Body of pancreas (tissue), 4 donors: ENCODE measurements at places on chromosomes 1 and 21. TPM values are rescaled to one million over a fixed set of nuclear protein-coding genes. Genes with fewer than 3 reads are reported as not detected.

DNA sequence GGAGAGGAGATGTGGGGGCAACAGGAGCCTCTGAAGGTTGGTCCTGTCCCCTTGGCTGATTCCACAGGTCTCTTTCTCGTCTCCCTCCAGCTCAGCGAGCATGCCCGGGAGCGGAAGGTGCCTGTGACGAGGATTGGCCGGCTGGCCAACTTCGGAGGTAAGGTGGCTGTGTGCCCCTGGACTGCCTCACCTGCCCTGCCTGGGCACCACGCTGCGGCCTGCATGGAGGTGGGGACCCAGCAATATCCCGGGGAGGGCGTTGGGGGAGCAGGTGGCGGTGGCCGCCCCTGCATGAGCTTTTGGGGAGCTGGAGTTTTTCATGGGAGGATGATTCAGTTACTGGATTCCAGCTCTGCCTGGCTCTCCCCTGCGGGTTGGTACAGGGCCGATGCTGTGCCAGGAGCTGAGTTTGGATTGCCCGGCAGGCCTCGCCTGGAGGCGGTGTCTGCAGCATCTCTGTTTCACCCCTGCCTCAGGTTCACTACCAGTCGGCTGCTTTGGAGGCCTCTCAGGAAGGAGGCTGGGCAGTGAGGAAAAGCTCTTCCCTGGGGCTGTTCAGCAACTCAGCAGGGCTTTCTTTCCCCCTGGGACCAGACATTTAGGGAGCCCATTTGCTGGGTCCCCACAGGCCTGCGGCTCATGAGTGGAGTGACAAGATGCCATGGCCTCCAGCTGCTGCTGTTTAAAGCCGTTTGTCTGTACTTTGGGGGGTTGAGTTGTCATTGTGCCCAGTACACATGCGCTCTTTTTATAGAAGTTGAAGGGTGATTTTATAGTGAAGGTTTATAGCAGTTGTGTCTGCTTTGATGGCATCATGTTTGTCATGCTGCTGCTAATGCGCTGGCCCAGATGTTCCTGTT lies 25.7 kb downstream of the COQ8A start:
- DNase-seq, result no peak

GRCh38 chr1:204834752-204835151 lies 35.9 kb upstream of the NFASC start:
- no peak for DNase-seq

U2AF1 gene
- 40.9 TPM for total RNA-seq

DNA sequence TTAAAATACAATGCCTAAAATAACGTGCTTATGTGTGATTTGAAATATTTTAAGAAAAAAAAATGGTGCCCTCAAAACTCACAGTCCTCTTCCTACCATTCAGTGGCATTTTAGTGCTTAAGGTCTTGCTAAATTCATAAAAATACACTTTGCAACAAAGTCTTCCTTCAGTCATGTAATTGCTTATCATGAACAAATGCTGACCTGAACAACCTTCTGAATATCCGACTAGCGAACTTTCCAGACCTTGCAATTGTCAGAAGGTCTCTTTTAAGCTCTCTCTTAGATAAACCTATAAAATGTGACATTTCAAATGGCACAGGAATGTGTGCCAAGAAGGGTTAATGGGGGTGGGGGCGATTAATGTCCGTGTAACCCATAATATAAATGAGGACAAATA lies 858 bp downstream of the BRINP3 start:
- no peak for DNase-seq

DNA sequence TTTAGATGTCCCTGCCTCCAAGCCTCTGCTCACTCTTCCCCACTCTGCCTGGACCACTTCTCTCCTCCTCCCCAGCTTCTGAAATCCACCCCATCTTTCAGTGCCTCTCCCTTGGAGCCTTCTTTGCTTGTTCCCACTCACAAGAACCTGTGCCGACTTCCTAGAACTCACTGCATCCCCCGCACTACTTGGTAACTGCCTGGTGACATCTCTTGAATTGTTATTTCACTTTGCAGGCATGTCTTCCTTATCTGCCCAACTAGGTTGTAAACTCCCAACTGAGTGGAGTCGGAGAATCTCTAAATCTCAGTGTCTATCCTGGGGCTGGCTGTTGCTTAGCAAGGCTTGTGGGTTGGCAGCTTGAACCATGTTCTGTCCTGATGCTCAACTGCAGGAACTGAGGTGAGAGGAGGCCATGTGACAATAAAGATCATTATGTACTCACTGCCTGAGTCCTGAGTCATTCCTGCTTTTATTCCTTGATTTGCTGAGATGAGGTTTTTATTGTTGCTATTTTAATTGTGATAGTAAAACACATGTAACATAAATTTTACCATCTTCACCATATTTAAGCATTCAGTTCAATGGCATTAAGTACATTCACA lies 3.9 kb downstream of the KPRP start:
- DNase-seq, result no peak

- DNase-seq, result no peak
Measured at GRCh38 chr1:248521856-248522255, 14.0 kb downstream of the OR2G6 start.

GRCh38 chr1:21262293-21263051 lies 27.8 kb downstream of the ECE1 start:
- peak; percentile 83 for DNase-seq

MAP7D1 gene
- total RNA-seq, result 32.9 TPM

DNA sequence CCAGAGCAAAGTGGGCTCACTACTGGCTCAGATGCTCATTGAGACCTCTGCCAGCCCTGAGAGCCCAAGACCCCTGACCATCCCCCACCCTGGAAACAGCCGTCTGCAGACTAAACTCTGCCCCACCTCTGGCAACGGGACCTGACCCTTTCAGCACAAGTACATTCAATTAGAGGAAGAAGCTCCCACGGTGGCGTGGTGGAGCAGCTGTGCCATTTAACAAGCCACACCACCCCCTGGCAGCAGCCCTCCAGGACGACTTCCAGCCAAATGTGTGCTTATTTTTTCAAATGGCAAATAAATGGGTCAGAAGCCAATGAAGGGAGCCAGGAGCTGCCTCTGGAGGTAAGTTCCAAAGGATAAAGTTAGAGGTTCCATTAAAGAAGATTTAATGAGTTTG lies 226.7 kb downstream of the NPHP4 start:
- DNase-seq, result no peak

TDRD10 gene
- total RNA-seq, result 0.52 TPM

- DNase-seq, result no peak
Measured at GRCh38 chr1:40599926-40600325, 65.6 kb downstream of the RIMS3 start.

IGSF21 gene
- 0.33 TPM for total RNA-seq

DNA sequence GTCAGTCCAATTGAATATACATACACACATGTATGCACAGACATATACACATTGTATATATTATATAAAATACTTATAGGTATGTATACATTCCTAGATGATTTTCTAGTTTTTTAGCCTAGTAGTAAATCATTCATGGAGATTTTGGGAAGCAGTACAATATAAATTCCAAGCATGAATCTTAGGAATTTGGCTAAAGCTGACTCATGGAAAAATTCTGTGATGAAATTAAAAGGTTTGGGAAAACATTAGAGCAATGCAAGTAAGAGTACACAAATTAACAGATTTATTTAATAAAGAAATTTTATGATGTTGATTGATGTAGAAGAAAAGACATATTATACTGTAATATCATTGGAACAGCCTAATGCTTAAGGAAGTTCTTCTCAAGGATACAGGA lies 43.7 kb upstream of the PTGFR start:
- no peak for DNase-seq

ZSWIM5 gene
- total RNA-seq, result 3.6 TPM

DNA sequence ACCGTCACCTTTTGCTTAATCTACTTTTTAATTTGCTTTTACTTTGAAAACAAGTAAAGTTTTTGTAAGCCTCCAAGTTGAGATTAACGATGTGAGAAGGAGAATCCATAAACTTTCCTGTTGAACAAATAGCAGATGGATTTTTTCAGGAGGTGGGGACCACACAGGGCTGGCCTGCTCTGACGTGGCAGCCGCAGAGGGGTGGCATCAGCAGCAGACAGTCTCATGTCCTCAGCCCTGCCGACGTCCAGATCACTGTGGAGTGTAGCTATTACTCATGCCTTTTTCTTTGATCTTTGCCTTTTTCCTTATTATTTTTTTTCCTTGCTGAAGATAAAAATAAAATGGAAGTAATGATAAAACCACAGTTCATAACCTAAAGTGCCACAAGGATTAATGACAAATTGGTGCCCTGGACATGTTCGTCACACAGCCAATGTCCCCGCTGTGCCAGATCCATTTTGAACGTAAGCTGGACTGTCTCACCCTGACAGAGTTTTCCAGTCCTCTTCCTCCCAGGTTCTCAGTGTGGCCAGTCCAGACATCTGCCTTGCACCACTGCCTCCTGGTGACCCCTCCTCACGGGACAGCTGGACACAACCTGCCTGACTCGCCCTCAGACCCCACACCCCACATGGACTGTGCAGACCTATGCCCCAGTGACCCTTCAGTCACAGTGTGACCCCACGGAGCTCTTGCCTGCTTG lies 15.4 kb upstream of the ZBTB21 start:
- DNase-seq, result no peak

GRCh38 chr1:4652631-4653327 lies 1.6 kb upstream of the AJAP1 start:
- DNase-seq, result peak; percentile 61

NBPF4 gene
- not detected for total RNA-seq

SLC1A7 gene
- not detected for total RNA-seq

LEFTY1 gene
- total RNA-seq, result 138 TPM

DNA sequence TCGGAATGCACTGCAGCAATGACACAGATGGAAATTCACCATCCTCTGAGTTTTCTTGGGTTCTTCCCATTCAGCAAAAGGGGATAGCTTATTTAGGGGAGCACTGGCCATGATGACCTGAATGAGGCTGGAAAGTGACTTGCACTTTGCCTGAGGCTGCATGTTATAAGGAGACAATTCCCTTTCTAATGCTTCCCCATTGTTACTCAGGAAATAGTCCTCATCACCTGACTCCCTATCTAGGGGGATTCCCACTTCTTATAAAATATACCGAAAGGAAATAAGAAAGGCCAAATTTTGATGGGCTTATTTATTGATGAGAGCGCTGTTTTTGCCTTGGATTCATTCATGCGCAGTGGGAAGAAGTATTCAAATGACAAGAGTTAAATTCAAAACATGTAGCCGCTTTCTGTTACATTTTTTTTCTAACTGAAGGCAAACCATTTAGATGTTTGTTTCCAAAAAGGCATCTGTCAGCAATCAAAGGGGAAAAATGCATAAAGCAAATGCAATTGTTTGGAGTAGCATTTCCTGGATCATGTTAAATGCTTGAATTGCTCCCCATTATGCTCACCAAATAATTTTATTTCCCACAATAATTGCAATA lies 220.3 kb upstream of the NFIA start:
- no peak for DNase-seq

- no peak for DNase-seq
Measured at GRCh38 chr1:220407191-220407590, 120.7 kb upstream of the MARK1 start.
